Left cardiac atrium (tissue), 4 donors: ENCODE measurements at places on chromosomes 6 and 20.

DNA sequence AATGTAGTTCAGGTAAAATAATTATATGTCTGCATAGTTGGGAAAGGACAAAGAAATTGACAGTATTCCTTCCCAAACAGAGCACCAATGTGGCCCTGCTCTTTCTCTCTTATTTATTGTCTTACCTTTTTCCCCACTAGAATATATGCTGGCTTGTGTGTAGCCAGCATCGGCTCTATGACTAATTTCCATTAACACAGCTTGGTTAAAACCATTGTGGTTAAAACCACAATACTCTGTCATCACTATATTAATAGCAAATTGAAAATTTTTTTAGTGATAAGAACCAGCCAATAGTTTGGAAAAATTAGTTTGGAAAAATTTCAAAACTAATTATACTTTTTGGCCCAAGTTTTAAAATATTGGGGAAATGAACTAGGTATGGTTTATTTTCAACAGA lies 535.1 kb downstream of the UTRN start:
- DNase-seq = no peak

GRCh38 chr6:15623276-15624116 lies 39.3 kb downstream of the DTNBP1 start:
- DNase-seq = no peak

- no peak for DNase-seq
Observed at GRCh38 chr20:63440366-63440955, 32.0 kb downstream of the KCNQ2 start.

GRCh38 chr20:13910492-13910891 lies 79.9 kb downstream of the SEL1L2 start:
- DNase-seq = no peak

- DNase-seq = no peak
Observed at GRCh38 chr6:118639054-118639964, 12.1 kb downstream of the CEP85L start.

- DNase-seq = no peak
Observed at GRCh38 chr6:152748843-152749242, 1.8 kb upstream of the VIP start.

- peak; percentile 49 for DNase-seq
Observed at GRCh38 chr20:34708621-34709043, 4.5 kb downstream of the TP53INP2 start.

DNA sequence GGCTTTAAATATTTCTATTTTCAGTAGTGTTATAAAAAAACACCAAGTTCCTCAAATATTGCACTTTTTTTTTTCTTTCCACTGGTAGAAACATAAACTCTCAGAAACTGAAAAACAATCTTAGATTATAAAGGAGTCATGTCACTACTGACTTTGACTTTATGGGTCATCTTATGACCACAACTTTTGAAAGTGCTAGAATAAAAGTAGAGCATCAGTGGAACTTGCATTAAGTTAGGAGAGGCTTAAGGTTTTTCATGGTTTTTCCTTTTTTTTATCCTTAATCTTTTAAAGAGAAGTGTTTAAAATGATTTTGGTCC lies 56.6 kb upstream of the SUPT3H start:
- no peak for DNase-seq

- DNase-seq = no peak
Observed at GRCh38 chr20:36084897-36085613, 69.5 kb upstream of the EPB41L1 start.

DNA sequence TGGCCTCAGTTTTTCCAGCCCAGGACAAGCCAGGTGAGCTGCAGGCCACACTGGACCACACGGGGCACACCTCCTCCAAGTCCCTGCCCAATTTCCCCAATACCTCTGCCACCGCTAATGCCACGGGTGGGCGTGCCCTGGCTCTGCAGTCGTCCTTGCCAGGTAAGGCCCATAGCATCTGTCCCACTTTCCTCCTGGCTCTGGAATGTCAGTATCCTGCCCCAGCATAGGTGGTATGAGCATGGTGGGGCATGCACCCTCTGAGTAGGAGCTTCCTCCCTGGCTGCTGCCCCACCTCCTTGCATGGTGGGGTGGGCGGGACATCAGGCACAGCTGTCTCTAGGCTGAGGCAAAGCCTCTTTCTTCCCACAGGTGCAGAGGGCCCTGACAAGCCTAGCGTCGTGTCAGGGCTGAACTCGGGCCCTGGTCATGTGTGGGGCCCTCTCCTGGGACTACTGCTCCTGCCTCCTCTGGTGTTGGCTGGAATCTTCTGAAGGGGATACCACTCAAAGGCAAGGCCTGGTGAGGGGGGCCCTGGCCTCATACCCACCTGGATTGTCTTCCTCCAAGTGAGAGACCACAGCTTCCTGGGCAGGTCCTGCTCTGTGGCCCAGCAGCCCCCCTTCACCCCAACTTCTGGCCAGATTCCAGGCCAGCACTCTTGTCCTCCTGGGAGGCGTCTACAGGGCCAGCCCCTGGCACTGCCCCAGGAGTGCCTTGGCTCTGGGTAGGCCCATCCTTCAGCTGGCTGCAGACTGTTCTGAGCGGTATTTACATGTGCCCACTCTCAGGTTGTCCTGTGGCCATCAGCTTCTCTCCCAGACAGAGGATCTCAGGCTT lies 9.1 kb downstream of the PI16 start:
- no peak for DNase-seq
